Right atrium auricular region (tissue), 2 donors: ENCODE measurements at places on chromosomes 2 and 18. TPM values are rescaled to one million over a fixed set of nuclear protein-coding genes. Genes with fewer than 3 reads are reported as not detected.

FER1L5 gene
- not detected for total RNA-seq

SCG2 gene
- total RNA-seq: 1.8 TPM

ACOXL gene
- 0.55 TPM for total RNA-seq

ELOA2 gene
- total RNA-seq: not detected

TDRD15 gene
- not detected for total RNA-seq

CPLX4 gene
- total RNA-seq: not detected

MEIS1 gene
- 16.7 TPM for total RNA-seq

ALK gene
- 0.16 TPM for total RNA-seq

IL1RL2 gene
- not detected for total RNA-seq

TMEM169 gene
- total RNA-seq: 0.26 TPM

GPR55 gene
- total RNA-seq: not detected

RAMP1 gene
- total RNA-seq: 239 TPM

CCDC74B gene
- 1.1 TPM for total RNA-seq

NCKAP5 gene
- total RNA-seq: 3.6 TPM

HAAO gene
- total RNA-seq: 1.4 TPM

EMILIN1 gene
- total RNA-seq: 22.3 TPM

THSD7B gene
- total RNA-seq: 0.07 TPM

TMEM182 gene
- 75.4 TPM for total RNA-seq

GPBAR1 gene
- total RNA-seq: 1.9 TPM

PPP1R1C gene
- total RNA-seq: 14.5 TPM

PAIP2B gene
- total RNA-seq: 21.3 TPM

LRRTM4 gene
- not detected for total RNA-seq

CNRIP1 gene
- total RNA-seq: 24.9 TPM

PROKR1 gene
- total RNA-seq: not detected

DLGAP1 gene
- 0.56 TPM for total RNA-seq

SIX3 gene
- total RNA-seq: not detected

NT5DC4 gene
- not detected for total RNA-seq

SIX2 gene
- 1.1 TPM for total RNA-seq

HOXD10 gene
- not detected for total RNA-seq

CPO gene
- total RNA-seq: not detected

GAREM2 gene
- 3.0 TPM for total RNA-seq

WDR12 gene
- total RNA-seq: 15.9 TPM

DOK6 gene
- 5.7 TPM for total RNA-seq

TMEM185B gene
- total RNA-seq: 31.8 TPM

UGT1A6 gene
- not detected for total RNA-seq

SP140 gene
- 0.55 TPM for total RNA-seq

HRH4 gene
- not detected for total RNA-seq

CXCR4 gene
- total RNA-seq: 12.4 TPM

ABCG5 gene
- total RNA-seq: not detected

ZSWIM2 gene
- not detected for total RNA-seq

AAK1 gene
- total RNA-seq: 50.4 TPM

RALBP1 gene
- total RNA-seq: 58.7 TPM

KATNAL2 gene
- 3.7 TPM for total RNA-seq

COL3A1 gene
- 86.4 TPM for total RNA-seq

RESP18 gene
- not detected for total RNA-seq

SIGLEC15 gene
- total RNA-seq: 1.9 TPM

GYPC gene
- total RNA-seq: 53.8 TPM

NOTO gene
- not detected for total RNA-seq

MEP1B gene
- not detected for total RNA-seq

CDKL4 gene
- 0.89 TPM for total RNA-seq

RSAD2 gene
- total RNA-seq: 1.5 TPM
